Amygdala (tissue), 56 donors: ENCODE measurements at places on chromosomes 4 and X.

DNA sequence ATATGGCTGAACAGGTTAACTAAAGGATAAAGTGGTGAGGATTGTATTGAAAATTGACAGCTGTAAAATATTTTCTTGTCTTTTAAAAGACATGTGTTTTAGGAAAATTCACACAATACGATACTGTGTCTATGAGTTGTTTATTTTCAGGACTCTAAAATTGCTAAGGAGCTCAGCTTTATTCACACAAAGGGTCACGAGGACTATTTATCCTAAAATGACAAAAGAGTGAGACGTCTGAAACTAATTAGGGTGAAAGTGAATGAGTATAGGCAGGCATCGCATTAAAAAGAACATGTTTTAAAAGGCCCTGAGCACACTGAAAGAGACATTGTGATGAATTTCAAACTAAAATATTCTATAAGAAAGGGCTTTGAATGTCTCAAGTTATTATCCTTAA lies 304.7 kb downstream of the SH2D1A start:
- no peak for DNase-seq

DNA sequence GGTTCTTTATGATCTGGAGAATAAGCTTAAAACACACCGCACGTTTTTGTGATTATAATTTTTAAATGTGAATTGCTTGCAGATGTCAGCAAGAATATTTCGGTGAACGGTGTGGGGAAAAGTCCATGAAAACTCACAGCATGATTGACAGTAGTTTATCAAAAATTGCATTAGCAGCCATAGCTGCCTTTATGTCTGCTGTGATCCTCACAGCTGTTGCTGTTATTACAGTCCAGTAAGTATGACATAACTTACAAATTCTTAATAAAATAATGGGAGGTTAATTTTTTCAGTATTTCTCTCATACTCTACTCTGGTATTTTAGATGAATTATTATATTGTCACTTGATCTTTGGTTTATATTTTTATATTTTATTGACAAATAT lies 5.4 kb downstream of the AREG start:
- no peak for DNase-seq

DNA sequence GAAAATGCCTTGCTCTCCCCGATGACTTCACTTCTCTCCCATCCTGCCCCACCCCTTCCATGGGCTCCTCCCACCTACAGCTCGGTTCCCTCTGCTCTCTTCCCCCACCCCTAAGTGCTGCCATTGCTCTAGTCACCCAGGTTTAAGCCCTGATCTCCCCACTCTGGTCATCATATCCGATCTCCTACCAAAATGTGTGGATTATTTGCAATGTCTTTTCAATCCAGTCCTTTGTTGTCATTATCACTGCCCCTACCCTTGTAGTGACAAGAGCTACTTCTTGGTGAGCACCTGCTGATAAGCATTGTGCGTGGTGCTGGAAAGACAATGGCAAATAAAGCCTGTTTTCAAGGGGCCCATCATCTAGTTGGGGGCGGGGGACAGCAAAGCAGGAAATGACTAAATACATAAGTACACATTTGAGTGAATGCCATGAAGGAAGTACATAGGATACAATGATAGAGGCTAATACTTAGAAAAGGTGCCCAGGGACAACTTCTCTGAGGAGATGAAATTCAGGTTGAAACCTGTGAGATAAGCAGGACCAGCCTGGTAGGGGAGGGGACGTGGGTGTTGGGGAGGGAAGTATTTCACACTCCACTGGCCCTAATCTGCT lies 63.8 kb downstream of the DLG3 start:
- no peak for DNase-seq

DNA sequence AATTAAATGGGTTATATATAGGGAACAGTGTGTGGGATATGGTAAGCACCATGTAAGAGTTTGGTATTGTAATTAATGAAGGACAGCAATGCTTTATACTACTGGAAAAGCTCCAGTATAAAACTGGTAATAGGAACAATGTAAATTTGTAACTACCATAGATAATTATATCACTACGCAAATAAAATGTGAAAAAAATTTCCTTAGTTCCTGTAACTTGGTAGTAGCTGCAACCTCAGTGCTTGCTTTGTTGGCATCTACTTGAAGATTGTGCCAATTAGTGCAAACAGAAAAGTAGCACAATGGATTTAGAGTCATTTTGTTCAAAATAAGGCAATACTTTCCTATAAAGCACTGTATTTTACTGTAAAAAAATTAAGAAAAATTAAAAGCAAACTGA lies 34.4 kb upstream of the SH3RF1 start:
- DNase-seq: no peak

DNA sequence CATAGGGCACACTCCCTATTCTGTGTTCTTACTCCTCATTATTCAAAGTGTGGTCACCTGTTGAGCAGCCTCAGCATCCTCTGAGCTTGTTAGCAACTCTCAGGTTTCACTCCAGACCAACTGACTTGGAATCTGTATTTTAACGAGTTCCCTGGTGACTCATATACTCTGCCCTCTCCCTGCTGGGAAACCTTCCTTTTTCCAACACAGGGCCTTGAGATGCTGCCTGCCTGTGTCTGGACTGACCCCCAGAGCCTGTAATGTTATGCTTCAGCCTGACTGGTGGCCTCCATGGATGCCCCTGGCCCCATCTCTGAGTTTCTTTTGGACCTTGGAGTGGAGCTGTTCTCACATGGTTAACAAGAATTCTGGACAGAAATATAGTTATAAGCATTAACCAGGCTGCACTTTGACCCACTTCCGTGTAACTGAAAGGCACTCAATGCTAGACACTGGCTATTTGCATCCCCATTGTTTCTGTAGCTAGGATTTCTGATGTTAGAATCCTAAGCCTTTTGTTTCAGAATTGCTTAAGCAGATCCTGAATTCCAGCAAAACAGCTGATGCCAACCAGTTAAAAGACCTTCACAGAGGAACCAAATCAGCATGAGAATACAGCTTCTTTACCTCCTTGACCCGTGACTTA lies 262.6 kb downstream of the STIM2 start:
- DNase-seq: no peak

DNA sequence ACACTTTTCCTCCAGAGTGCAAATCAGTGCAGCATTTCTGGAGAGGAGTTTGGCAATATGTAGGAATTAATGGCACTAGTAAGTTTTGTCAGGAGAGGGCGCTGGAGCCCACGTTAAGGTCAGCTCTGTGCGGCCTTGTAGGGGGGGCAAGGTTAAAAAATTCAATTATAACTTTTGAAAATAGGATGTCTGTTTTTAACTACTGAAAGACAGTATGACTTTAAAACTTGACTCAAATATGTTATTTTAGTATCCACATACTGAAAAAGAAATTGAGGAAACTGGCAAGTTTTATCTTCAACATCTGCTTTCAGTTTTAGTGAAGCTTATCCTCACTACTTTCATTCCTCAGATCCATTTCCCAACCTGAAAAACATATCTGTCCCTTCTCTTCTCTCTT lies 30.9 kb upstream of the HSD17B13 start:
- DNase-seq: no peak

GRCh38 chrX:111116666-111117065 lies 20.7 kb downstream of the PAK3 start:
- no peak for DNase-seq

- DNase-seq: no peak
Observed at GRCh38 chr4:184265546-184266351, 48.1 kb upstream of the ENPP6 start.

GRCh38 chr4:156663663-156664062 lies 307.9 kb downstream of the PDGFC start:
- no peak for DNase-seq

DNA sequence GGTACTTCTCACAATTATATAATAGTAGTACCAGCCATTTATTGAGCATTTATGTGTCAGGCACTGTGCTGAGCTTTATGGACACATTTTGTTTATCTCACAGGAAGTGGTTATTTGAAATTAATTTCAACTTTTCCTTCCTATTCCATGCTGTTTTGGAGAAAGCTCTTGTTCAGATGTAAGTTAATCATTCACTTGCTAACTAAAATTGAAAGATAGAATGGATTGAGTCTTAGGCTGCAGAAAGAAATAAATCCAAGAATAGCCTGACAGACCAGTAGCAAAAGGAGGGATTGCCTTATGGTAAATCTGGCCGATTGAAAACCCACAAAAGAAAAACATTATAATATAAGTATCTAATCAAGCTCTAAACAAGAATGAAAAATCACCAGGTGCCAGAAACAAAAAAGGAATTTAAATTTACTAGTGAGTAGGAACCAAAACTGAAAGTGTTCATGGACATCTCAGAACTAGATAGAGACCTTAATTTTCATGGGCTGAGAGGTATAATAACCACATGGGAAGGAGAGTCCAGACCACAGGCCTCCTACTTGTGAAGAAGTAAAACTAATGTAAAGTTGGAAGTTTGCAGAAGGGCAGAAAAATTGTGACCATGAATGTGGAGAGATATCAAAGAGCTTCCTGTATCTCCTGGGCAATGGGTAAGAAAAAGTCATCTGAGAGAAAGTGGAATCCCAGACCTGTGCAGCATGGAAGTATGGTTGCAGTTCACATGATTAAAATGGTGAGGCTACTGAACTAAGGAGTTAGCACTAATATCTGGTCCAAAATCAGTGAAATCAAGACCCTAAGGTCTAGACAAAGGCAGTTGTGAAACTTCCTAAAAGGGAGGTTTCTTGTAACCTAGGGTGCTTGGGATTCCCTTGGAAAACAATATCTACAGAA lies 38.0 kb downstream of the RADX start:
- no peak for DNase-seq

DNA sequence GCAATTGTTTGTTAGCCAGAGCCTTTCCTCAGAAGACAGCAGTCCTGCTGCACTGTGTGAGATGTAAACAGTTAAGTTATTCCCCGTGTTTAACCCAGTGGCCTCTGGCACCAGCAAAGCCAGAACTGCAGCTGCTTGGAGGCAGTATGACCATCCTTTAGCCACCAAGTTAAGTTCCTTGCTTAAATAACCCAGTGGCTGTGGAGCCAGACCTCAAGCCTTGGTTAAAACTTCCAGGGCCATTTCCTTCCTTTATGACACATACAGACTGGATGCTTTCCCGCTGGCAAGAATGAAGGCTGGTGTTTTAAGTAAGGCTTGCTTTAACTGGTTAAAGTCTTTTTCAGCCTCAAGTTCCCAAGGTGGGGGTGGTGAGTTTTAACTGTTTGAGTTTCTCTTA lies 379.8 kb downstream of the DCAF12L2 start:
- DNase-seq: no peak

DNA sequence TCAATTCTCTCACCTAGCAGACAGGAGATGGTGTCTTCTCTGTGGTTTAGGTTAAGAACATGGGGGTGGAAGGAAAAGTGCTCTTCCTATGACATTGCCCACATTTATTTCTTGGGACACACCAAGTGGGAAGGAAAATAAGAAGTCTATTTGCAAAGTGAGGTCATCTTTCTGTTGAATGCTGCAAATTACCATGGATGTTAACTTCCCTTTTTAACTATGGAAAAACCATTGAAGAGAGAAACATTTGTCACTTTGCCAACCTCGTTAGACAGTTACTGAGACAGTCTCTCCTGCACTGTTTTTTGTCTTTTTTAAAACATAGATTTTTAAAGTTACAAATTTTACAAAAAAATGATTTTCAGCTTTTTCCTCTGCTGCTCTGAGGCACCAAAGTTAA lies 72.8 kb upstream of the BEND4 start:
- DNase-seq: no peak

DNA sequence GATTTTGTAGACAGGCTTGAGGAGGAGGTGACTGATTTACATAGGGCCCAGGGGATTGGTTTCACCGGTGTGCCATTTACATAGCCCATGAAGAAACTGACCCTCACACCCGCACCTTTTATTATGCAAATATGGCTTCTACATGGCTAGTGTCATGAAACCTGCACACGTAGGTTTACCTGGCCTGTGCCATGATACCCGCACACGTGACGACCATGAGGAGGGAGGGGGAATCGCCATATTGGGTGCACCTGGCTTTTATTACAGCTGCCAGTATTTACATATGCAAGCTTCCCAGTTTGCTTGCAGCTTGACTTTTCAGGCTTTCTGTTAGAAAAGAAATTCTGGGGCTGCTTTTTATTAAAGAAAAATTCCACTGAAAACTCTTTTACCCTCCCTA lies 359.7 kb downstream of the ADAM29 start:
- no peak for DNase-seq

- DNase-seq: no peak
Observed at GRCh38 chr4:25588206-25588605, 67.4 kb upstream of the SLC34A2 start.

DNA sequence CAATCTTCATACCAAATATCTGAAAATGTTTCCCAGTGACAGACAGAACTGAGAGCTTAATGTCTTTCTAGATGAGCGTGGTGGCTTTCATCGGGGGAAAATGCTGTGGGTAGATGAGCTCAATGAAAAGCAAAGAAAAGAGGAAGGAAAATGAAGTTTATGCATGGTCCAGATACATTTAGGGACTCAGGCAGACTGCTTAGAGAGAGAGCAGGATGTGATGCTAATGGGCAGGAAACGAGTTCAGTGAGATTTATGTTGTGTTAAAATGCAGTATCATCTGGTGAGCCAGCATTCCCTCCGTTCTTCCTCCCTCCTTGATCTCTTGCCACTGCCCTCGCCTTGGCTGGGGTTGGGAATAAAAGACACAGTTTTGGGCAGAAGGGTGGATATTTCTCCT lies 229.2 kb downstream of the GBA3 start:
- DNase-seq: no peak

DNA sequence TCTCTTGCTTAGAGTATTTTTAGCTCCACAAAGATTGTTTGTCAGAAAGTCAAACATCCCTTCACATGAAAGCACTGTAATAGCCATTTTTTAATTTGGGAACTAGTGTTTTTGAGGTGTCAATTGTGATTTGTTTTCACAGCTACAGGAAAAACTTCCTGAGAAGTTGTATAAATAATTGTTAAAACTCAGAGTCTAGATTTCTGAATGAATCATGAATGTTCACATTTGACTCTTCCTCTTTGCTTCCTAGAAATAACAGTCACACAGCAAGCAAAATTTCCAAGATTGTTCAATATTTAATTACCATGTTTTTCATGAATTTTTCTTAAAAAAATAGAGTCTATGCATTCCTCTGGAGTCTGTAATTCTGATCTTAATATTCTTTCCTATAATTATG lies 156.9 kb upstream of the SLC7A11 start:
- DNase-seq: no peak

- no peak for DNase-seq
Observed at GRCh38 chrX:139680356-139680755, 27.6 kb downstream of the MCF2 start.

DNA sequence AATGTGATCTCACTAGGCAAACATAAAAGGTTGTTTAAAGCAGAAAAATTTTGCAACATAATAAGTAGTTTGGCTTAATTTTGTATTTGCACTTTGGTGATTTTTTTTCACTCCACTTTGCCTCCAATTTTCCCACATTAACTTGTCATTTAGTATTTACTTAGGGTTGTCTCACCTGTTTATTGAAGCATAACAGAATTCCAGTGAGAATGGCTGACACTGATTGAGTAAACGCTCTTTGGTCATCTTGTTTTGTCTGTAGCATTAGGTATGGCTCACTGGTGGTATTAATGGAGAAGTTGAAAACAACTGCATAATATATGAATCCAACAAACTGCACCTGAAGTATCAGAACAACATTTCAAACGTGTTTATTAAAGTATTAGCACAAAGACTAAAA lies 799.5 kb upstream of the ADGRL3 start:
- no peak for DNase-seq

GRCh38 chr4:141425124-141425523 lies 204.4 kb downstream of the ZNF330 start:
- DNase-seq: no peak

- no peak for DNase-seq
Observed at GRCh38 chrX:117325706-117326105, 790.9 kb downstream of the KLHL13 start.
